ENCODE measurements at places on chromosomes 1 and 21.

DNA sequence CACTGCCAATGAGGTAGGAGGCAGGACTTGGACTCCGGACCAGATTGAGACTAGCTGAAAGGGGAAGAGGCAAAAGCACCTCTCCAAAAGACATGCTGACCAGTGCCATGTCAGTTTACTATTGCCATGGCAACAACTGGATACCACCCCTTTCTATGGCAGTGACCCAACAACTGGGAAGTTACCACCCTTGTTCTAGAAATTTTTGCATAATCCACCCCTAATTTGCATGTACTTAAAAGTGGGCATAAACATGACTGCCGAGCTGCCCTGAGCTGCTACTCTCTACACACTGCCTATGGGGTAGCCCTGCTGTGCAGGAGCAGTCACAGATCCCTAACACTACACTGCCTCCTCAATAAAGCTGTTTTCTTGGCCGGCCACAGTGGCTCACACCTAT is 19.0 kb upstream of the SLC6A9 start:
- DNase-seq, result no peak

DNA sequence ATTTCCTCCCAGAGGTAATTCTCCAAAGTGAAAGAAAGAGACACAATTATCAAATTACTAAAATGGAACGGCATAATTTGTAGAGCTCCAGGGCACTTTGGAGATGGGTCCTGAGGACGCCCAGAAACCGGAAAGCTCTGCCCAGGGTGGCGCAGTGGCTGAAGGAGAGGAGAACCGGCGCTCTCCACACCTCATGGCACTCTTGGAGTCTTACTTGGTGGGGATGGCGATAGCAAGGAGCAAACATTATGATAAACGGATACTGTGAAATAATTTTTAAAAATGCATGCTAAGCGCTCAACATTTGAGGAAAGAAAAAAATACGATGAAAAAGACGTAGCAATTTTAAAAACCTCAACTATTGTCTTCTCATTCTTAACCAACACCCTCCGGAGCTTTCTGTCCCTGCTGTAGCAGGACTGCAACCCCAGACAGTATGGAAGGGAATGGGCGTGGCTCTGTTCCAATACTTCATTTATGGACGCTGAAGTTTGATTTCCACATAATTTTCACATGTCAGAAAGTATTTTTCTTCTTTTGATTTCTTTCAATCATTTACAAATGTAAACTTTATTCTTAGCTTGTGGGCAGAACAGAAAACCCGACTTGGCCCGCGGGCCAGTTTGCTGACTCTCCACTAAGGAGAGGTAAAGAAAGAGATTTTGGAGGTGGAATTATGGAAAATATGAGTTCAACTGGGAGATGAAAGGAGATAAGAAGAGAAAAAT is 1.1 kb downstream of the S100A11 start:
- DNase-seq, result no peak

GRCh38 chr1:46003315-46003714 is 129.1 kb downstream of the PIK3R3 start:
- DNase-seq, result no peak

DNA sequence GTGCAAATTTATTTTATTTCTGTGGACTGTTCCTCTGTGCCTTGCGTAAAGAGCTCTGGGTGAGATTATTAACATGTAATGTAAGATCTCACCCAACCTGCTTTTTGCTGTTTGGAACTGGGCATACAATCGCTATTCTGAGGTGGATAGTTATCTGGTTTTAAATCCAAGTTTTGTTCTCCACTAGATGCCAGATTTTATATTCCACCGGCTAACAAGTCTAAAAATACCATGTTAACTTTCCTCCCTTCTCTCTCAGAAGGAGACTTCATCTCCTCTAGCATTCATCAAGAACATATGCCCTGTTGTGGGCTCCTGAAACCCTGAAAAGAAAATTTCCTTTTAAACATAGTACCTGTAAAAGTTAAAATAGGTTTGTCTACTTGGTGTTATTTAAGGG is 56.4 kb downstream of the C1orf21 start:
- no peak for DNase-seq

DNA sequence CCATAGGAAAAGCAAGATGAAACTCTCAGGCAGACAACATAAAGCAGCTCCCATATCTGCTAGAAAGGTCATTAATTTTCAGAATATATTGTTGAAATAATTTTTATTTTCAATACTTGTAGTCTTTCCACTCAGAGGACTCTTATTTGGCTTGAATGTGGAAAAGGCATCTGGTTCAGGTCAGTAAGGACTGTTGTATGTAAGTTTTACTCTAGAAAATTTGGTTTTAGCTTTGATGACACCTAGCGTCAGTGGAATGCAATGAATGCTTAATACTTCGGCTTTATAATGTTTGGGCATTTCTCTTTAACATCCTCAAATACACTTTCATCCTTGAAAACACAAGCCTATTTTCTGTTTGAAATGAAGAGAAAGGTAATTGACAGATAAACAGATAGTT is 63.3 kb downstream of the LRRC40 start:
- DNase-seq, result no peak

- no peak for DNase-seq
Observed at GRCh38 chr1:8091691-8092090, 65.6 kb upstream of the ERRFI1 start.

GRCh38 chr1:209783386-209783785 is 973 bp downstream of the C1orf74 start:
- no peak for DNase-seq

GRCh38 chr21:14675774-14676530 is 129.8 kb upstream of the SAMSN1 start:
- no peak for DNase-seq

DNA sequence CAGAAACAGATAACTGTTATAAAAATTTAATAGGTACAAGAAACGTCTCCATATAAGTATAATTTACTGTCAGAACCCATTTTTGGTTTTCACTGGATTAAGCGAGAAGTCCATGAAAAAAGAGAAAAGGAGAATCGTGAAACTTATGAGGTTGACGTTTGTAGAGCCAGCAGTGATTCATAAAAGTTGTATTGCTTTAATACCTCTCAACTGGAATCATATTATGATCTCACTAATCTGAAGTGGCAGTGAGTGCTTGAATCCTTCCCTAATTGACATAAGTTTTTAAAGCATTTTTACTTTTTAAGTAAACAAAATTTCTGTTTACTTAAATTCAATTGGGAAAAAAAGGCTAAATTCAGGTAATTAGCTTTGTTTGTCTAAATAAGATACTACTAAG is 315.3 kb downstream of the TPR start:
- DNase-seq, result no peak

- DNase-seq, result no peak
Observed at GRCh38 chr1:205315008-205315618, 6.4 kb downstream of the NUAK2 start.

- no peak for DNase-seq
Observed at GRCh38 chr1:192747943-192748342, 60.9 kb upstream of the RGS2 start.

GRCh38 chr1:31593770-31594632 is 17.7 kb downstream of the TINAGL1 start:
- no peak for DNase-seq

- no peak for DNase-seq
Observed at GRCh38 chr1:111660204-111661150, 40.9 kb downstream of the RAP1A start.

DNA sequence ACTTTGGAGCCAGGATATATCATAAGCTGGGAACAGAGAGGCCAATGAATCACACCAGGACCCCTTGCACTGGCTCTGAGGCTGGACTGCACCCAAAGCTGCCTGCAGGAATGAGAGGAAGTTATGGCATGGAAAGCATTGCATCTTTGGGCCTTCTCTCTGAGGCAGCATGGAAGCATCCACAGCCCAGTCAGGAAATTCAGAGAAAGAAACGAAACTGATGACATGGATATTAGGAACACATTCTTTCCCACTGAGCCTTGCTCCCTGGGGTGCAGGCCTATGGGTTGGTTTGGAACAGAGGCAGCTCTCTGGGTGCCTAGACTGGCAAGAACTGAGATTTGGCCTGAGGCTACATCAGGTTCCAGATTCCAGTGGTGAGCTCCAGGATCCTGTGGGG is 98.6 kb downstream of the NGF start:
- DNase-seq, result no peak

DNA sequence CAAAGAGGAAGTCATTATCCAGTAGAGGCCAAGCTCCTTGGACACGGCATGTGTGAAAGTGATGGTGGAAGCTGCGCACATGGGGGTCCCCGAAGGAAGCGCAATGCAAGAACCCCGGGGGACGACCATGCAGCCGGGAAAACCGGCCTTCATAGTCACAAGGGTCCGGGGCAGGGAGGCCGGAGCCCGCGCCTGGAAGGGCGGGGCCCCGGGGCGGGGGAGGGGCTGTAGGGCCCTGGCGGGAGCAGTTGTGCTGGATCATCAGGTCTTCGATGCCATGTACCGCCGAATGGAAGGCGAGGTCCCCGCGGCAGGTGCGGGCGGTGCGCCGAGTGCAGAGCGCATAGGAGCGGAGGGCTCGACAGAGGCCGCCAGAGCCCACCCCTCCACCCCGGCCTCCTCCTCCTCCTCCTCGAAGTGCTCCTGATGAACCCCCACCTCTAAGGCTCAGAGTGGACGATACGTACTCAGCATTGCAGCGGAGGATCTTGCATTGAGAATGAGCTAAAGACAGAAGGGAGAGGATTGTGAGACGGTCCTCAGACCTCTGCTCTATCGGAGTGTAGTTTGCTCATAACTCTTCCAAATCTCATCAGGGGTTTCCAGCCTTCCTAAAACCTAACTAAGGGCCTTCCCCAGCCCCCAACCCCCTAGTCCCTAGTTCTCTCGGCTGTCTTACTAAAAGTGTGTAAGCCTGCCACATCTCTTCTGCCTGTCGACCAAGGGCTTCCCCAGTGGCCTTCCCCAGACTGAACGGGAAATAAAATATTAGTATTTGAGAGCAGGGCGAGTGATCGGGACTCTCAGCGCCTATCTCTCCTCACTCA is 2.1 kb downstream of the HJV start:
- no peak for DNase-seq

GRCh38 chr1:201268604-201269151 is 14.6 kb upstream of the PKP1 start:
- DNase-seq, result no peak

DNA sequence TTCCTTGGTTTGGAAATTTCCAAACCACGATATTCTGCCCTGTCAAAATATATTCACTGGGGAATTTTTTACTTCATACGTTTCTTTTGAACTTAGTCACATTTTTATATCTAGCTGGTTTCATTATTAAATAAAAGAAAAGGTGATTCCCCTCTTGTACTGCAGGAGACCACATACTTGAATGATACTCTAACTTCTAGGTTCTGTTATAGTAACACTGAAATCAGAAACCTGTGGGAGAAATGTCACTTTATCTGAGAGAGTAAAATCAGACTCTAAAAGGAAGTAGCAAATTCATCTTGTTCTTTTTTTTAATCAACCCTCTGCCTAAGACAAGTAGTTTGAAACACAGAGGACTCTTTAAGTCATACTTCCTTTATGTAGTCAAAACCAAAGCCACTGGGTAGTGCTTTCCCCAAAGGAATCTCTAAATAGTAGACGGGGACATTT is 34.4 kb downstream of the MRPL39 start:
- DNase-seq, result no peak

Measured in GM18507 (cell line).